ENCODE measurements at places on chromosomes 3 and 15.
A peak's percentile ranks its signal among the peaks of the same experiment; 100 is the strongest.

- DNase-seq: no peak
These were observed 6.8 kb upstream of the IDH3A start for GRCh38 chr15:78142332-78142731.

GRCh38 chr15:89761929-89762328, 10.9 kb upstream of the MESP1 start:
- DNase-seq: no peak

DNA sequence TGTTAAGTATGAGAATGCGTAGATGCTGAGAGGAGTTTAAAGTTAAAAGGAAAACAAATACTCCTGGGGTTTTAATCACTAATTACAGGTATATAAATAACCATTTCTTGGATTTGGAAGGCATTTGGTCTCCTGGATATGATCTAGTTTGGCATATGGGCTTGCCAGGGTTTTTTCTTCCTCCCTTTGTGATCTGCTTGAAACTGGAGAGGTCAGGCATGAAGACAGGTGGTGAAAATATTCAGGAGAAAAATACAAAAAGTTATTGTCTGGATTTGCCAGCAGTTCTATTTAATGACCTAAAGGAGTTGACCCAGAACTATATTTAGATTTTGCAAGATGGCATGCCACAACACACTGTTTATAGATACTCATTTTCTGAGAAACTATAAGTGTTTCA, 136.3 kb downstream of the DIPK2A start:
- no peak for DNase-seq

GRCh38 chr3:31048143-31048542, 153.7 kb upstream of the GADL1 start:
- no peak for DNase-seq

DNA sequence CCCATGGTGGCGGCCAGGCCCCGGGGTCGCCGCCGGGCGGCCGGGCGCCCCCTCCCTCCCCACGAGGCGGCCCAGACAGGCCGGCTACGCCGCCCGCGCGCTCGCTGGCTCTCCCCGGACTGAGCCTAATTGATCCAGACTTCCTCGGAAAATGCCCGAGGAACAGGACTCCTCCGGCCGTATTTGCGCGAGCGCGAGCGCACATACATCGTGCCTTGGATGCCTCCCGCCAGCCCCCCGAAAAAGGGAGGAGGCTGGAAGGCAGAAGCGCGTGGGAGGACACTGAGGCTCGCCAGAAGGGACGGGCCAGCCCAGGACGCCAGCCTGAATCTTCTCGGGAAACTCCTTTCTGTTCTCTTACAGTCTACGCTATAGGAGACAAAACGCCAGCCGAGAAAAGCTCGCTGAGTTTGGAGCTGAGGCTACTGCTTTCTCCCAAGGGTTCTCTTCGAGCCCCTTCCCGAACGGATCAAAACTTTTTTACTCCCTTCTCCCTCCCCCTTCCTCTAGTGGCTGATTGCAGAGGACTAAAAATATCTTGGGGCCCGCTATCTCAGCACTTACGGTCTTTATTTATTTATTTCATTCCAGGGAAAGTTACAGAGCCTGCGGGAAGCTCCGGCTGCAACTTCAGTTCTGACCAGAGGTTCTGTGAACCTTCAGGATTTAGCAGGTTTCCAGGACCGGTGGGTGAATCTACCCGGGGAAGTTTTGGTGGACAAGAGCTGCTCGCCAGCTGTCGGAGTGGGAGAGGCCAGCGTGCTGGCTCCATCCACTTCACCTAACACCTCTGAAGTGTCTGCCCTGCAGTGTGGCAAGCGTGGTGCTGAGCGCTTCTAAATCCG, at the start of gene PDZRN3:
PDZRN3 (minus strand) TSS at position 121 of the 845 bp plus-strand sequence.
- no peak for DNase-seq

GRCh38 chr3:186241910-186242821, 119.9 kb downstream of the DGKG start:
- peak; percentile 15 for DNase-seq
